ENCODE measurements at places on chromosomes 3 and 15. TPM values are rescaled to one million over a fixed set of nuclear protein-coding genes. Genes with fewer than 3 reads are reported as not detected.
A peak's percentile ranks its signal among the peaks of the same experiment; 100 is the strongest.

CALML4 gene
- polyA plus RNA-seq, result not detected

DNA sequence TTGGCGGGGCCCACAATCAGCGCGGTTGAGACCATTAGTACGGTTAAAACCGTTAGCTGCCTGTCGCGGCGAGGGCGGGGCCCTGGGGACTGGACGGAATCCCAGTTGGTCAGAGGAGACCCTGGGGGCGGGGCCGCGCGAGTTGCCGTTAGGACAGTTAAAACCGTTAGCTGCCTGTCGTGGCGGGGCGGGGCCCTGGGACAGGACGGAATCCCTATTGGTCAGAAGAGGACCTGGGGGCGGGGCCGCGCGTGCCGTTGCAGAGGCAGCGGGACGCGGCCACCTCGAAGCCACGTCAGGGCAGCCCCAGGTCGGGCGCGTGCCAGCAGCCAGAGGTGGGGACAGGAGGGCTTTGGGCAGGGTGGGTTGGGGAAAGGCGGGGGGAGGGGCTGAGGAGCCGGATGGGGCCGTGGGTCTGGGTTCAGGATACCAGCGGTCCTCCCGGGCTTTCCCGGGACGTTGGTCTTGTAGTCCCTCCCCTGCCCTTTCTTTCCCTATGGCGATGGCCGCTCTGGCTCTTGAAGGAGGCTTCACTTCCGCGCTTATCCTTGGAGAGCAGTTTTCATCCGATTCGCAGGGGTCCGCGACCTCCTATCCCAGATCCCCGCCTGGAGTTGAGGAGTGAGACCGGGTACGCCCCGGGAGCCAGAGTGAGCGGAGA is 28.0 kb downstream of the KLHDC8B start:
- DNase-seq, result no peak

- DNase-seq, result no peak
These were observed 19.0 kb downstream of the PAK6 start for GRCh38 chr15:40257656-40258450.

DNA sequence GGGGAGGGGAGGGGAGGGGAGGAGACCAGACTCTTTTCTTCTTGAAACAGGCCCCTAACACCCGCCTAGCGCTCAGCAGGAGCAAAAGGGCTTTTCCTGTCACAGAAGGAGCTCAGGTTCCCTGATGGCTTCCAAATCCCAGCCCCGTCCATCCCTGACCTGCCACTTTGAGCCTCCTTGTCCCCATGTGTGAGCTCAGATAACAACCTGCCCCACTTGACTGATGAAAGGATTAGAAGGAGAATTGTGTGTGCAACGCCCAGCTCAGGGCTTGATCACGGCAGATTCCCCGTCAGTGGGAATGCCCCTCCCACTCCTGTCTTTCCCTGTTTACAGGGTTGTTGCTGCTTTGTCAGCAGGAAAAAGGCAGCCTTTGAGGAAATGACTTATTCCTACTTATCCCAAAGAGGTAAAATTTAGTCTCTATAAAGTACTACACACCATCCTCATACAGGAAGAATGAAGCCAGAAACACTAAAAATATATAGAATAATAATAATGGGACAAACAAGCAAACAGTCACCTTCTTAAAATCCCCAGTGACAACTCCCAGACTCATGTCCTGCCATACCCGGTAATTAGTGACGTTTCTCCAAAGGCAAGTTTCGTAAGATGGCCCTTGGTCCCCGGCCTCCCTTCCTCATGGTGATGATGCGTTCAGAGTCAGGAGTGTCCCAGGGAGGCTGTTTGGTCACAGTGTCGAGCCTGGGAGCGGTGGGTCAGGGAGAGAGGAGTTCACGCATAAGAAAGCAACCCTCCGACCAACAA is 6.1 kb upstream of the LRRC15 start:
- no peak for DNase-seq

DNA sequence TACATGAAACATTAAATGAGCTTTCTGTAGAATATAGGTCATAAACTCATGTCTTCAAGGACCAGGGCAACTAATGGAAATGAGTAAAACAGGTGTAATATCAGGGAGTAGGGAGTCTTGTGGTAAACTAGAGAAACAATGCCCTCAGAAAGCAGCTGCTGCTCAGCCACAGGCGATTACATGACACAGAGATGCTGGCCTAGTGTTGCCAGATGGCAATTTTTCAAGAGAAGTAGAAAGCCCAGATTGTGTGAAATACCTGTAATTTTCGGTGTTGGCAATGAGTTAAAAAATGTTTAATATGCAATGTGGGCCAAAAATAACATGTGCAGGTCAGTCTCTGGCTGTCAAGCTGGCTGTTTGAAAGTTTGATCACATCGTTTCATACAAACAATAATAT is 23.4 kb downstream of the NCEH1 start:
- no peak for DNase-seq

ENTPD3 gene
- not detected for polyA plus RNA-seq

SNX22 gene
- polyA plus RNA-seq, result 0.99 TPM

- peak; percentile 63 for DNase-seq
These were observed 356.8 kb downstream of the FOXP1 start for GRCh38 chr3:71226565-71227269.

TGM5 gene
- polyA plus RNA-seq, result not detected

- DNase-seq, result no peak
These were observed 59.6 kb downstream of the EIF3J start for GRCh38 chr15:44596511-44597010.

DNA sequence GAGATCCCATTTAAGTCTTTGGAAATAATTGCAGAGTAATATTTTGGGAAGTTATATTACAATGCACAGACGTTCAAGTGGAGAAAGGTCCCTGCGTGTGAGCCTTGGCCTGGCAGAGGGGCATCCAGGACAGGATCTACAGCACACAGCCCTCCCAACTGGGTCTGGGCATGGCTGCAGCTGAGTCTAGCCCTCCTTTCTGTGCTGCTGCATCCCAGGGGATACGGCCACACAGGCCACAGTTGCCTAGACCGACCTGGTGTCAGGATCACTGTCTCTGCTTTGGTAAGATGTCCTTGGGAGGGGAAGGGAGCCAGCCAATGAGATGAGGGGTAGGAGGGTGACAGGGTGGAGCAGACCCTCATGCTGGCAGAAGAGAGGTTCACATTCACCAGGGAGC is 46.1 kb downstream of the APBA2 start:
- DNase-seq, result no peak

DNA sequence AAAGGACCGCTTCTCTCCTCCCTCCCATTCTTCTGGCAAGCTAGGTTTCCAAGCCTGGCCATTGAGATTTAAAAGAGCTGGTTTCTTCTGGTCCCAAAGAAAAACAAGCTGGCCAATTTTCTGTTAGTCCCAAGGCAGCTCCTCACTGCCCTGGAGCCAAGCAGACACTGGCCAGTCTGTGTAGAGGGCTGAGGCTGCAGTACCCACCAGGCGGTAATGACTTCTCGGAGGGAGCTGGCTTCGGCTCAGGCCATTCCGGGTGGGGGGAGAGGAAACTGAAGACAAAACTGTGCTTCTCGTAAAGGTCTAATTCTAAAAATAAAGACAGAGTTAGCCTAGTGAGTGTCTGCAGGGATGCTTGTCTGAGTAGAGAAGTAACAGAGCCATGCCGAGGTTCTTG is 78.5 kb upstream of the SMAD3 start:
- DNase-seq, result no peak

TNFSF10 gene
- polyA plus RNA-seq, result 11.8 TPM

DNA sequence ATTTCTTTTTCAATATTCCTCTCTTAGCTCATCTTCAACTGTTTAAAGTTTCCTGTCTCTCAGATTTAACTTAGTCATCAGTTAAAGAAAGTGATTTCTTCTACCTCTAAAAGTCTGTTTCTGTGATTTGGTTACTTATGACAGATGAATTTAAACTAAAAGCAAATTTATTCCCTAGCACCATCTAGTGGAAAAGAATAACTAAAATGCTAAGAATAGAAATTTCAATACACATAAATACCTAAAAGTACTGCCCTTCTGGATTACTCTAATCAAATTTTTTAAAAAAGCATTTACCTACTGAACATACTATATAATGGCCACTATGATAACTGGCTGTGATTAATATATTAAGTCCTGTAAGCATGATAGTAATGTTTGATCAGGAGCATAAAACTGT is 14.0 kb upstream of the ZCWPW2 start:
- DNase-seq, result no peak

KCNMB2 gene
- polyA plus RNA-seq, result not detected

DNA sequence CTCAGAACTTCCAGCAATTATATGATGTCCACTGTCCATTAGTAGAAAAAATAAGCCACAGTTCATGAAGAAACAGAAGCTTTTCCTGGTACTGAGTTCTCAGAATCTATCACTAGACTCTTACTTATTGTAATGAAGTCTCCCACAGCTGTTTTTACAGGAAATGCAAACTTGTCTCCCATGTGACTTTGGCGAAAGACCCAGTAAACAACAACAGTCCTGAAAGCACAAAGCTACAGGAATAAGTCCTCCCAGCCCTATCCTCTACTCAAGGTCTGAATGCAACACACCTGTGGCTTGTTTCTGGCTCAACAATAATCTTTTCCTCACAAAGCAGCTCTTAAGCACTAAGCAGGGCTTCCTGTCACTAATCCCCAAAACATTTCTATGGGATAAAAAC is 55.9 kb downstream of the EOMES start:
- DNase-seq, result no peak

C3orf52 gene
- 0.96 TPM for polyA plus RNA-seq

ZIC1 gene
- not detected for polyA plus RNA-seq

GRCh38 chr15:44536302-44536961 is 515 bp upstream of the EIF3J start:
- no peak for DNase-seq

DNA sequence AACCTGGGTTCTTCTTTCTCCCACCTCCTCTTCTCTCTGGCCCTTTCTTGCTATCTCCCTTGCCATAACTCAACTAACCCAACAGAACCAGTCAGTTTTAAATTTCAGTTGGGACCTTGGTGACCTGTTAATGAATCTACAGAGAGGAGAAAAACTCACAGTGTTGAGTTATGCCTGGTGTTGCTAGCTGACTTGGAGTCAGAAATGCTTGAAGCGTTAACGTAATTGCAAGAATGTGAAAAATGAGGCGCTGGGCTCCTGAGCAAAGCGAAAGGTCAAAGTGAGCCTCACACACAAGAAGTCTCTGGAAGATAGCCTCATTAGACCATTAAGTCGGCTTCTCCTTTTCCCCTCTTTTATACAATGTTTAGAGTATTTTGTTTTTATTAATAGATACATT is 18.4 kb downstream of the MEIS2 start:
- no peak for DNase-seq

DNA sequence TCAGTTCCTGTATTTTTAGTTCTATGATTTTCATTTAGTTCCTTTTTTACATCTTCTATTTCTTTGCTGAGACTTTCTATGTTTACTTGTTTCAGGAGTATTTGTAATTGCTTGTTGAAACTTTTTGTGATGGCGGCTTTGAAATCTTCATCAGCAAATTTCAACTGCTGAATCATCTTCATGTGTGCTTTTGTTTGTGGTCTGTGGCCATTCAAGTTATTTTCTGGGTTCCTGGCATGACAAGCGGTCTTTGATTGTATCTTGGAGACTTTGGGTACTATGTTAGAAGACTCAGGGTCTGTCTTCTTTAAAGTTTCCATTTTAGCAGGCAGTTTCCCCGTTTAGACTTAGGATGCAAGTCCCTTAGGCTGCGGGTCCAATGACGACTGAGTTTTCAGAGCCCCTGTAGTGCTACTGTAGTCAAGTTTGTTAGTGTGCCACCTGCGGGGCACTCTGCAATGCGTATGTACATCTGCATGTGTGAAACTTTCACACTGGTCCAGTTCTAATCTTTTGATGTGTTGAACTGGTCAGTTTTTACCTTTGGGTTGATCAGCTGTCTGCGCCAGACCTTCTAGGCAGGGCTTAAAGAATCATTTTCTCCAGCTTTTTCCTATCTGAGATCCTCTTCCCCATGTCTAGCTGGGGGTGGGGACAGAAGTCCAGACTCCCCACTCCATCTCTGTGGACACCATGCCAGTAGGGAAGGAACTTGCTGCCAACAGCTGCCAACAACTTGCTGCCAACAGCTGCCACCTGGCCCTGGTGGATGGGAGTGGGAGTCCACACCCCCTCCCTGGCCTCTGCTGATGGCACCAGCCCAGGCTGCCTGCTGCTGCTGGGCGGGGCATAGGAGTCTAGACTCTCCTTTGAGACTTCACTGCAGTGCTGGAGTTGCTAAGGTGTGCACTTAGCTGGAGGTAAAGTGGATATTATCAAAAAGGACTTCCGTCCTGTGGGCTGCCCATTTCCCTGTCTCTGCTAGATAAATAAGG is 190.9 kb downstream of the TJP1 start:
- DNase-seq, result no peak

DNA sequence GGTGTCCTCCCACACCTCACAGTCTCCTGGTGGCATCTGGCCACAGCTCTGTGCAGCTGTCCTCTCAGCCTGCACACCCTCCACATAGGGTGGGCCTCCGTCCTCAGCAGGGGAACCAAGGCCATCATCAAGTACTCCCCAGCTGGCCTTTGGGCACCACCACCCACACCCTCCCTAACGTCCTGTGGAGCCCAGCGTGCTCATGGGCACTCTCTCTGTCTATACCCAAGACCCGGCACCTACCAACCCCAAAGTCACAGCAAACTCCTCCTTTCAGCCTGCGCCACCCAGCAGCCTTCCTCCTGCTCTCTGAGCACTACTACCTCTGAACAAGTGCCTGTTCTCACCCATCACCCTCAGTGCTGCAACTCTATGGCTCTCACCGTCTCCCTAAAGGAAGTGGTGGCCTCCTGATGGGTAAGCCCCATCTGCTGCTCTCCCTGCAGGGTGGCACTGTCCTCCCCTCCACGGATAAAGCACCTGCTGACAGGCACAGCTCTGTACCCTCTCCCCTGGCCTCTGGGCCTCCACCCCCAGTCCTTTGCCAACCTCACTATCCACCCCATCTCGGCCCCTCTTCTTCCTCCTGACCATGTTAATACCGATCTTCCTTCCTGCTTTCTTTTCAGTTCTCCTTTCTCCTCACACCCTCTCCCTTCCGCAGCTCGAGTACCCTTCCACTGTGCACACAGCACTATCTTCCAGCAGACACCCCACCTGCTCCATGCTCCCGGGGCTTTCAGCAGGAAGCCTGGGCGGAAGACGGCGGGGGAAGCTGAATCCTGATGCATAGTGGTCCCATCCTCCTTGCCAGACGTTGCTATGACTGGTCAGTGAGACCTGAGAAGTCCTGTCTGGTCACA is 31.5 kb downstream of the SLC41A3 start:
- DNase-seq, result no peak

DNA sequence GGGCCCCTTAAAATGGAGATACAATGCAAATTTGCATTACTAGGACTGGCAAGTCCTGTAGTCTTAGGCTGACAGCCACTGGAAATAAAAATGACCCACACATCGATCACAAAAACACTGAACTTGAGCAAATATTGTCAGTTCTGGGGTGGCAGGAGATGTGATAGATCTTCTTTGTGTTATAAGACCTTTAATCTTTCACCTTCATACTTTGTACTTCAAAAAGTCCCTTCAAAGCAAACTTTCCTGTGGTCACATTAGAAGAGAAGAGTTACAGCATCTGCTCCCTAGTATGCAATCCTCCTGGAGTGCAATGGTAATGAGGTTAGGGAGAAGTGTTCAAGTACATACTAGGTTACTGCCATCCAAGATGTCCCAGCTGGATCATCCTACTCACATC is 149.4 kb upstream of the KCNMB2 start:
- DNase-seq, result no peak

TMEM108 gene
- not detected for polyA plus RNA-seq

- no peak for DNase-seq
These were observed 12.2 kb downstream of the ROBO2 start for GRCh38 chr3:77052051-77052501.

MEX3B gene
- polyA plus RNA-seq, result not detected

- DNase-seq, result no peak
These were observed 2.3 kb downstream of the XYLB start for GRCh38 chr3:38348903-38349302.

GRCh38 chr15:26145796-26146195 is 282.7 kb upstream of the ATP10A start:
- no peak for DNase-seq

GRCh38 chr3:160401291-160402095 is 2.0 kb downstream of the SMC4 start:
- peak; percentile 10 for DNase-seq

SH2D7 gene
- polyA plus RNA-seq, result 0.19 TPM

Measured in naive thymus-derived CD8-positive, alpha-beta T cell (primary cell).